ENCODE measurements at places on chromosomes 7 and 10.

DNA sequence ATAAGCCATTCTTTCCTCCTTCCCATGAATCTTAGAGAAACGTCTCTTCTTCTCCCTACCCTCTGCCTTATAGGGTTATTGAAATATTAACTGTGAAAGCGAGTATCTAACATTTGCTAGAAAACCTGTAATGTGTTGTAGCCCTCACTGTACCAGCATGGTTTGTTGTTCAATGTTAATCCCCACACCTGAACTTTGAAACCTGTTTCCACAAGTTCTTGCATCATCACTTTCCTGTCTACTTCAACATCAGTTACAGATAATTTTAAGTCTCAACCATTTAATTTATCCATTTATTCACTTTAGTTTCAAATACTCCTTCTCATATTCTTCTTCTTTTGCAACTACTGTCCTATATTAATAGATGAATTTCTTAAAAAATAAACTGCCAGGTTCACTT lies 148.2 kb downstream of the ETV1 start:
- DNase-seq, result no peak

DNA sequence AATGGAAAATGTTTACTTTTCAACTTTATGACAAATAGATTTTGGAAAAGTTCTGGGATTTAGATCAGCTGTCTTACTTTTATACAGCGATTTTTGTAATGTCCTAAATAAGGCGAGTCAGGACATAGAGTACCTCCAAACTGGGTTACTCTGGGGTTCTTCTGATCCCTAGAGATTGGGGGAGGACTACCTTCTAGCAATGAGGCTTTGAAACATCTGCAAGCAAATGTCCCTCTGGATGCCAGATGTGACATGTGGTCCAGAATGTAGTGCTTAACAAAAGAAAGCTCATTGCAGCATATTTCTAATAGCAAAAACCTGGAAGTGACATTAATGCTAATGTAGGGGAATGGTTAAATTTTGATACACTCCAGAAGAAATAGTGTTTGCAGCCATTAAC lies 36.1 kb downstream of the ABRAXAS2 start:
- DNase-seq, result no peak

DNA sequence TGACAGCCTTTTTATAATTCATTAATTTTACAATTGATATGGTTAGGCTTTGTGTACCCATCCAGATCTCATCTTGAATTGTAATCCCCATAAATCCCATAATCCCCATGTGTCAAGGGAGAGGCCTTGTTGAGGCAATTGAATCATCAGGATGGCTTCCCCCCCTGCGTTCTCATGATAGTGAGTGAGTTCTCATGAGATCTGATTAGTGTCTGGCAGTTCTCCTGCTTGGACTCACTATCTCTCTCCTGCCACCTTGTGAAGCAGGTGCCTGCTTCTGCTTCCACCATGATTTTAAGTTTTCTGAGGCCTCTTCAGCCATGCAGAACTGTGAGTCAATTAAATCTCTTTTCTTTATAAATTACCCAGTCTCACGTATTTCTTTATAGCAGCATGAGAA lies 165.7 kb upstream of the GNAI1 start:
- no peak for DNase-seq

DNA sequence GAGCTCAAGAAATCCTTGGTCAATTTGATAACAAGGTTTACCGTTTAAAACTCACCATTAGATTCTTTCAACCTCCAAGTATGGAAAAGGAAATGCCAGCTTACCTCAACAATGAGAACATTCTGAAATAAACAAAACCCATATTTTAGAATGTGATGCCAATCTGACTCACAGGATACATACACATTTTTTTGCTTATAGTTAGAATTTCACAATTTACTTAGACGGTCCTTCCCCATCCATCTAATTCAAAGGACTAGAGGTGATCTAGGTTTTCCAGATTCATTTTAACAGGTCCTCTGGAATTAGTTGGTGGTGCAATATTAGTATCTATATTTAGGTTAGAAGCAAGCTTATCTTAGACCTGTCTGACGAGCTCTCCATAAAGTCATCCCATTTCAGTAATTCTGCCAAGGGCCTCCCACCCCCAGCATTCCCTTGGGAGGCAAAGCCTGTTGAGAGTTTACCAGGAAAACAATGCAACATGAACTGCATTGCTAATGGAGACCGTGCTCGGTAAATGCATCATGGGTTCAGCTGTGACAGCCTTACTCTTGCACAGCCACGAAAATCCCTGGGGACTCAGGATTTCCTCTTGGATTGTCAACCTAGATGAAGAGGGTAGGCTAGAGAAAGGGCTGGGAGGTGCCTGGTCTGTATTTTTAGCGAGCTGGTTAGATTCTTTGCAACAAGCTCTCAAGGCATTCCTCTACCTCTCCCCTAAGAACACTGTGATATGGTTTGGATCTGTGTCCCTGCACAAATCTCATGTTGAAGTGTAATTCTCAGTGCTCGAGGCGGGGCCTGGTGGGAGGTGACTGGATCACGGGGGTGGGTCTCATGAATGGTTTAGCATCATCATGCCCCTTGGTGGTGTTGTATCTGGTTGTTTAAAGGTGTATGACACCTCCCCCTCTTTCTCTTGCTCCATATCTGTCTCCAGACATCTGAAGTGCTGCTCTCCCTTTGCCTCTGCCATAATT lies 93.8 kb downstream of the PRTFDC1 start:
- no peak for DNase-seq

DNA sequence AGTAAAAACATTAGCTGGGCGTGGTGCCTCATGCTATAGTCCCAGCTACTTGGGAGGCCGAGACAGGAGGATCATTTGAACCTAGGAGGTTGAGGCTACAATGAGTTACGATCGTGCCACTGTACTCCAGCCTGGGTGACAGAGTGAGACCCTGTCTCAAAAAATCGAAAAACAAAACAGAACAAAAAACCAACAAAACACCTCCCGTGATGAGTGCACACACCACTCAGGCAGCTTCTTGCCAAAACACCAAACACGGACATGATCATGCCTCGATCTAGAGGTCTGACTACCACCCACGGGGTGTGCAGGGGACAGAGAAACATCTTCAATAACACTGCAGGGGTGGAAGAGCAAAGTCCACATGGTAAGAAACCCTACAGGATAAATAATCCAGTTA lies 44.4 kb downstream of the AMZ1 start:
- no peak for DNase-seq

GRCh38 chr7:47625861-47626715 lies 44.2 kb upstream of the TNS3 start:
- no peak for DNase-seq

All from GM04504 (cell line).